ENCODE measurements at places on chromosomes 6 and 20.

DNA sequence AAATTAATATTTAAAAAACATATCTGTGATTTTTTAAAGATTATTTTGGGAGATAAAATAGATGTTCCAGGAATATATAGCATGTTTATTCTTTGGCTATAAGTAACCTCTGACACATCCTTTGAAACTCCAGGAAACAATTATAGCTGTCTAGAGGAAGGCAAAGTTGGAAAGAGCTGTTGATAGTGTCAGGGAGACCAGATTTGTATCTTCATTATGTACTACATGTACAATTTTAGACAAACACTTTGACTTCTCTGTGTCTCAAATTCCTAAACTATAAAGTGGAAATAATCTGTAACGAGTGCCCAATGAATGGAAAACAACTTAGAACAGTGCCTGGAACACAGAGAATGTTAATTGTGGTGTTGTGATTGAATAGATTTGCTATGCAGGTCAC is 25.6 kb upstream of the ADGRG6 start:
- DNase-seq, result no peak

DNA sequence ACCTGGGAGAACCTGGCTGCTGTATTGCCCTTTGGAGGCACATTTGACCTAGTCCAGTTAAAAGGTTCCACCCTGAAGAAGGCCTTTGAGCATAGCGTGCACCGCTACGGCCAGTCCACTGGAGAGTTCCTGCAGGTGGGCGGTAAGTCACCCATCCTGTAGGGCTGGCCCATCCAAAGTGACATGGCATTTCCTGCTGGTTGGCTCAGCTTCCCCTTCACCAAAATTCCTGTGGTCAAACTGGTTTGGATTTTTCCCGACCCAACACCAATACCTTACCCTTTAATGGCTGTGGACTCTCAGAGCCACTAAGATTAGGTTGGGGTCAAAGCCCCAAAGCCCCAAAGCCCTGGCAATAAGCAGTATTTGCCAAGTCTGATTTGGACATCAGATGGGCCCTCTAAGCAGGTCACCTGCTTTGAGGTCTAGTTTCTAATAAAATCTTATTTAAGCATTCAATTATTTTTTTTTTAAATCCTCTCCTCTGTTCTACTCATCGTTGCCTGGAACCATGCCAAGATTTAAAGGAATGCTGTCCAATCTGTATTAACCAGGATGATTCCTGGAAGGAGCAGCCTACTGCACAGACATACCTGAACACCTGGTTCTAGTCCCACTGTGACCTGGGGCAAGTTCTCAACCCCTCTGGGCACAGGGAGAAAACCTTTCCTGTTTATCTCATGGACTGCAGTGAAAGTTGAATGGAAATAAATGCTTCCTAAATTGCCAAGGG is 40.8 kb downstream of the NT5E start:
- DNase-seq, result no peak

DNA sequence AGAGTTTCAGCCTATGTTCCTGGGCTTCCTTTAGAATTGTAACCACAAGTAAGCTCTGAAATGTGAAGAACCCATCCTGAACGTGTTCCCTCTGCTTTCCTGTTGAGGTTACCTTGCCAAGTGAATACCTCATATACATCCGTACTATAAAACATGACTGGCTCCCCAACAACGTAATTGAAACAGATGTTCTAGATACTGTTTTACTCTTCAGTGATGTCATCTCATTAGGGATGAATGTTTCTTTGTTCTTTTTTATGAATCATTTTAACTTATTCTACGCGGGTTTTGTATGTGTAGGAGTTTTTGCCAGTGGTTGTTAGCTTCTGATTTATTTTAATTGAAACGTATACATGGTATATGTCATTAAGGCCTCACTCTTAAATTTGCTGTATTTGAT is 166.8 kb downstream of the SAMD5 start:
- DNase-seq, result no peak

- no peak for DNase-seq
Observed at GRCh38 chr6:71383901-71384489, 95.4 kb downstream of the OGFRL1 start.

DNA sequence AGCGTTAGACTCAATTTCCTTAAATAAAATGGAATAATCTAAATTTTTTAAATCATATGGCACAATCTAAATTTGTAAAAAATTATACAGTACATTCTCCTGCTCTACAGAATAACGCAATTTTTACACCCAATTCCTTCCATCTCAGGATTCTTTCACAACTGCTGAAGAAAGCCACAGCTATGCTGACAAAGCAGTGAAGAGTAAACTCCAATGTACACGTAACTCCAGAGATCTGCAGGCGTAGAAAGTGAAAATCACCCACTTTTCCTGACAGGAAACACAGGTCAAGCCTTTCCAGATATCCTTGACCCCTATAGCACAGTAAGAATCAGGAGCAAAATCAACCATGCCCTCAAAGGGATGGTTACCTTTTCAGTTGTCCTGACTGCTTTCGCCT is 27.4 kb downstream of the EPHA7 start:
- no peak for DNase-seq

GRCh38 chr6:27250277-27251111 is 3.0 kb downstream of the PRSS16 start:
- no peak for DNase-seq

DNA sequence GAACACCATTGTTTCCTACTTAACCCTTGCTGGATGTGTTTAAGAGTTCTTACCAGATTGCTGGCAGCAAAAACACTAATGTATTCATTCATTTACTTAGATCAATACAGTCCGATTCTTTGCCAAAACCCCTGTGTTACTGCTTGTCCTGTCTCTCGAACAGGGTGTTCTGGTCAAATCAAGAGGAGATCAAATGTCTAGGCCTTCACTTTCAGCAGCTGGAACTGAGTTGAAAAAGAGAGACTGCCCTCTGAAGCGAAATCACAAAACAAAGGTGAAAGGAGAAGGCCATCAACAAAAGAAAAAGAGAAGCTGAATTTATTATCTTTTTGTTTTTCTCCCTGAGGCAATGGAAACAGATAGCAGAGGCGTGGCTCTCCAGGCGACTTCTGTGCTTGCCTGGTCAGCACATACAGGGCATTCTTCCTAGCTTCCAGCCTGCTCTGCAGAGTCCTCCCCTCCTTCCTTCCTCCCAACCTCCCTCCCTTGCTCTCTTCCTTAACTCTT is 44.1 kb upstream of the GCM1 start:
- DNase-seq, result no peak

DNA sequence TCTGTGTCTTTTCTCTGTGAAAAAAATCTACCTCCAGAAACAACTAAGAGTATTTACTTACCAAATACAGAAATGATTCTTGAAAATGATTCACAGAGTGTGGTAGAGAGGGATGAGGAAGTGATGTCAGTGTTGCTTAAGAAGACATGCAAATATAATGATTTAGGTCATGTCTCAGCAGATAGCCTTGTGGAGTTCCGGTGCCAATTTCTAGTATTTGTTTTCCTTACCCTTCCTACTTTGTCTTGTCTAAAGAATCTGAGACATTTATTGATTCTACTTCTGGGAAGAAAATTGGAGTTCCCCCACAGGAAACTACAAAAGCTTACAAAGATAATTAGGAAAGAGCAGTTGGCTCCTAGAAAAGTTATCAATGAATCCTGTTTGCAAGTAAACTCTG is 68.8 kb downstream of the GJA1 start:
- DNase-seq, result no peak

DNA sequence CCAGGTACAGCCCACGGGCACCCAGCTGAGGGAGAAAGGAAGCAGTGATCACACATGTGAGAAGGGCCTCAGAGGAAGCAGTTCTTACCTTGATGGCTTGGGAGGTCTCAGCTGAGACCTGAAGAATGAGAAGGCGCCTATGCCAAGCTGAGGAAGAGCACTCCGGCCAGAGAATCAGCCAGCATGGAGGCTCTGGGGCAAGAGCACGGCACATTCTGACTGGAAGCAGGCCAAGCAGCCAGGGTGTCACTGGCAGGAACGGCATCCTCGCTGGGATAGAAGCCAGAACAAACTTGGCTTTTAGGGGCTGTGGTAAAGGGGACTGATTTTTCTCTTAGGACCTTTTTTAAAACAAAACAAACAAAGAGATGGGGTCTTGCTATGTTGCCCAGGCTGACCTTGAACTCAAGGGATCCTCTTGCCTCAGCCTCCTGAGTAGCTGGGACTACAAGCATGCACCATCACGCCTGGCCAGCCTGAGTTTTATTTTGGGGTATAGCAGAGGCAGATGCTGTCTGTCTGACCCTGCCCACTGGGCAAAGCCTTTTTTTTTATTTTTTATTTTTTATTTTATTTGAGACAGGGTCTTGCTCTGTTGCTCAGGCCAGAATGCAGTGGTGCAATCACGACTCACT is 17.6 kb downstream of the GHRH start:
- DNase-seq, result no peak

DNA sequence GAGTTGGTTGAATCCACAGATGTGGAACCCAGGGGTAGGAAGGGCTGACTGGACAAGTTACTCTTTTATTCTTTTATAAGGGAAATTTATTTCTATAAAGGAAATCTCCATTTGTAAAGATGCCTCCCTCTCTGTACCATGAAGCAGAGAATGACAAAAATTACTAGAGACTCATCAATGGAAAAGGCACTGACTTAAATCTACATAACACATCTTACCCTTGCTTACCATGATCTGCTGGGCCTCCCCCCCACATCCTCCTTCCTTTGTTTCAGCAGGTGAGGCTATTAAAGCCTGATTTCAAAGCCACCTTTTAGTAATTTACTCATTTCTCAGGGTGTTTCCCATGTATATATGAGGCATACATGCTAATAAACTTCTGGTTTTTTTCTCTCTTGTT is 130.2 kb upstream of the HDDC2 start:
- no peak for DNase-seq

GRCh38 chr6:157756708-157757429 is 66.2 kb upstream of the SNX9 start:
- DNase-seq, result peak; percentile 86

GRCh38 chr6:29071831-29072723 is 15.0 kb downstream of the OR2B3 start:
- DNase-seq, result no peak

GRCh38 chr20:8254911-8255582 is 123.0 kb downstream of the PLCB1 start:
- DNase-seq, result no peak

DNA sequence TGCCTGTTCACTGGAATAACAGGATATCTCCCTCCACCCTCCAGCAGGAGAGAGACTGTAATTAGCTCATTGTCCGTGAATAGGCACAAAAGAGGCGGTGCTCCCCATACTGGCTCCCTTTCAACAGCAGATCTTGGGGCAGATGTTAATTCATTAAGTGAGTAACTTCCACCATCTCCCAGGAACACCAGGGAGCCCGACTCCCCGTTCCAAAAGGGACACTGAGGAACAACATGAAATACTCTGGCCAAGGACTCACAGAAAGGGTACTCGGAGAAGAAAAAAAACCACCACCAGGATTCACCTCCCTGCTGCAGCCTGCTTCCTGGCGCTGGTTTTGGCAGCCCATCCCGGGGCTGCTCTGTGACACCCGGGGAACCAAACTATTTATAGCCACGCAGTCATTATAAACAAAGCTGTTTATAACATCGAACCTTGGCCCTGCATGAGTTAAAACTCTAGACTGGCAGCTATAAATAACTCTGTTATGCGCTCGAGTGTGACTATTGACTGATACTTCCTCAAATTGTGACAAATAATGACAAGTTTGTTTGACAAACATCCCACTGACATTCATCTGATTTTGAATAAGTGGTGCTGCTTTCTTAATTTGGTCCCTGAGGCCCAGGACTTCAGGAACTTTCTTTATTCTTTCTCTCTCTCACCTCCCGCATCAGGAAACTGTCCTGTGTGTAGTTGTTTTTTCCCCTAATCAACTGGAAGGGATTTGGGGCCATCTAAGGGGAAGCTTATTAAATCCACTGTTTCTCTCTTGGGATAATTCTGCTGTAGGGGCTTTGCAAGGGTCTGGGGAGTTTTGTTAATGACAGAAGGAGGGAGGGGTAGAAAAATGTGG is 521.6 kb downstream of the CD83 start:
- DNase-seq, result no peak

DNA sequence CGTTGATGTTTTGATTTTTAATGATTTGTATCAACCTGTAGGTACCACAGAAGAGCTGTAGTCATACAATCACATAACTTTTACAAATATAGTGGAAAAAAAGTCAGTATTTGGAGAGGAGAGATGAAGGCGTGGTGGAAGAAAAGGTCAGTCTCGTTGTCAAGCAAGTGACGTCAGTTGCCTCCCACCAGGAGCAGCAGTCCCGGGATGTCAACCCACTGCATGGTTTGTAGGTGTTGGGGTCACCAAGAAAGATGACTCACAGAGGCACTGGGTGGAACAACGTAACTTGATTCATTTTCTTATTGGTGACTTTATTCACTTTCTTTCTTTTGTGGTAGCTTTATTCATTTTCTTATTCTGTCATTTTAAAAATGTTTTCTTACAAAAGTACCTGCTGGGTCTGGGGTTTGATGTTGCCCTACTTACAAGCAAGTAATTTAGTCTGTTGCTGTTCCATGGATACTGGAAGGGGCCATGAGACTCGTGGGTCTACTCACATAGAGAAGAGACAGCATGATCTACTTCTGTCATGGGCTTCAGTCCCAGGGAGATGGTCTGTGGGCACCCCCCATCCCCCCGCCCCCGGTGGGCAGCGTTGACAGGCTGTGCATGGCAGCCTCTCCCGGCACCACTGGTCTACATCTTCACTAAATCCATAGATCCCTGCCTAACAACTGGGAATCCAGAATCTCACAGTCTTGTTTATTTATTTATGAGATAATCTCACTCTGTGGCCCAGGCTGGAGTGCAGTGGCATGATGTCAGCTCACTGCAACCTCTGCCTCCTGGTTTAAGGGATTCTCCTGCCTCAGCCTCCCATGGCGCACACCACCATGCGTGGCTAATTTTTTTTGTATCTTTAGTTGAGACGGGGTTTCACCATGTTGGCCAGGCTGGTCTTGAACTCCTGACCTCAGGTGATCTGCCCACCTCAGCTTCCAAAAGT is 36.4 kb upstream of the SYNJ2 start:
- DNase-seq, result no peak

- DNase-seq, result no peak
Observed at GRCh38 chr6:36335465-36336207, 1.1 kb downstream of the BNIP5 start.

DNA sequence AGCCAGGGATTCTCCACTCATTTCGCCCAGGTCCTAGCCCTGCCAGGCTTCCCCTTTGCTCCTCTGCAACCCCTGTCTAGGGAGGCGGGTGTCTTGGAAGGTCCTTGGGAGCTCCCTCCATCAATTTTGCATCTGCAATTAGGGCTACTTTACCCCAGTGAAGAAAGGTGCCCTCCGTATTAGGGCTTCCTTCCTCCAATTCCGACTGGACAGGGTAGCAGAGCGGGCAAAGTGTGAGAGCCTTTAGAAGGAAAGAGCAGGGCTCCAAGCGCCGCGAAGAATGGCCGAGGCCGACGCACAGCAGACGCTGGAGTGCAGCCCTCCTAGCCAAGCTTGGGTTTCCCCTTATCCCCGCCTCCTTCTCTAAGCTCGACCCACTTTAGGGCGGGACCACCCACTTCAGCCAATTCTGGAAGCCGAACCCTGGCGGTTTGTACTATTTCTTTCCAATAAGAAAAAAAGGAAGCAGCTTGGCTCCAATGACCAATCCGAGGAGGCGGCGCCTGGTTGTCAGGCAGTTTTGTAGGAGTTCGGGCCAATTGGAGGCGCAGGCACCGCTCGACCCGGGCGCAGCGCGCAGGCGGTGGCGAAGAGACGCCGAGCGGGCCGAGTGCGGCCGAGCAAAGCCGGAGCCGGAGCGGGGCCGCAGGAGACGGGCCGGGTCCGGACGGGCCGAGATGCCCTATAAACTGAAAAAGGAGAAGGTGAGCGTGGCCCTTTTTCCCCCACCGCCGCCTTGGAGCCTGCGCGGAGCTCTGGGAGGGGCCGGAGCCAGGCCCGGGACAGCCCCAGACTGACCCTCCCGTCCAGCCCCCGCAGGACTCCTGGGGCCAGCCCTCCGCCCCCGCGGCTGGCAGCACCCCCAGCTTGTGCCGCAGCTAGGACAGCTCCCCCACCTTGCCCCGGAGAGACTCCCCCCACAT is at the start of gene PPP2R5D:
Gene PPP2R5D (plus strand): TSS at position 570 of the 923 bp plus-strand sequence. CDS start 108 bp downstream, at position 678.
- DNase-seq, result peak; percentile 94

Measured in liver (tissue), 10 donors.